ENCODE measurements at places on chromosomes 3 and 15.

DNA sequence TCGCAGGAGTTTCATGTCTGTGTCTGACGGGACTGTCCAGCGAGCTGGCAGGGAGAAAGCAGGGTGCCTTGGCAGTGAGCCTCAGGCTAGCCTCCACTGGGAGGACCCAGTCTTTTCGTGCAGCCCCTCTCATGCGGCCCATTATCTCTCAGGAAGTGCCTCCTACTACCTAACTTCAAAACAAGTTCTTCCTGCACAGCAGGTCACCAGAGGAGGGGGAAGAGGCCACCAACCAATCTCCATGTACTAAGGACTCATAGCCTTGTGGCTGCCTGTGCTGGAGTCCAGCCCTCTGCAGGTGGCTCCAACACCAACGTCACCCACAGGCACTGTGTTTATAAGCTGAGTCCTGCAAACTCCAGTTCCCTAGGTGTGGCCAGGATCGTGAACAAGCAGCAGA lies 4.8 kb downstream of the VIPR1 start:
- H3K36me3 ChIP-seq = no peaks in the 10 kb centered on the region
- DNase-seq = no peak
- H3K27me3 ChIP-seq = peaks cover 9% of the 10 kb centered on the region
- H3K4me3 ChIP-seq = no peak overlapping the region
- H3K27ac ChIP-seq = no peak overlapping the region

GRCh38 chr15:43934480-43934879 lies 107.7 kb downstream of the WDR76 start:
- H3K4me3 ChIP-seq = no peak overlapping the region
- no peak for DNase-seq
- no peaks in the 10 kb centered on the region for H3K4me1 ChIP-seq

GRCh38 chr3:1446531-1446930 lies 353.7 kb downstream of the CNTN6 start:
- DNase-seq = no peak
- H3K27ac ChIP-seq = no peak overlapping the region
- no peaks in the 10 kb centered on the region for H3K27me3 ChIP-seq
- no peak overlapping the region for H3K4me3 ChIP-seq

DNA sequence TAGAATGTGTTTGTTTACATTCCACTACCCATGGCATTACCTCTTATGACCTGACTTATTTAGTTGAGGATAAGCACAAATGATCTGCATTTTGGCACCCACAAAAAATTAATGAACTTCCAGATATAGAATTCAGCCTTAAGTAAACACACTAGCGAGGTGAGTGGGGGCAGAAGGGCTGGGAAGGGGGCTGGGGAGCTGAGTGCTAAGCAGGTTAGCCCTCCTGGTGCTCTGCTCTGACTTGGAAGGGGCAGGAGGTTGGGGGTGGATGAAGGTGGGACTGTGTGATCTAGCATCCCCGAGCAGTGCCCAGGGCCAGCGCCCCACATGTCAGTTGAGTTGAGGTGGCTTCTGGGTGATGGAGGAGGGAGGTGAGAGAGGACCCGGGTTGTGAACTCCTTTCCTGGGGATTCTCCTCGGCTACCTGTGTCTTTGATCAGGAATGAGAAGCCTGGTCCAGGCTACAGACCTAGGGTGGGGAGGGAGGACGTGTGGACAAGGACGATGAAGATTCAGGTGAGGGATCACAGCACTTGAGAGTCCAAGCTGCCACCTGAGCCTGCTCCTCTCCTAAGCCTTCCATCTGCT lies 178.6 kb upstream of the SMAD3 start:
- no peaks in the 10 kb centered on the region for H3K36me3 ChIP-seq
- no peak overlapping the region for H3K27ac ChIP-seq
- no peaks in the 10 kb centered on the region for H3K4me1 ChIP-seq

GRCh38 chr15:59791755-59792154 lies 102.6 kb upstream of the BNIP2 start:
- H3K27ac ChIP-seq = no peak overlapping the region
- peaks cover 1% of the 10 kb centered on the region for H3K36me3 ChIP-seq
- no peak overlapping the region for H3K4me3 ChIP-seq
- peaks cover 28% of the 10 kb centered on the region for H3K4me1 ChIP-seq
- H3K27me3 ChIP-seq = peaks cover 12% of the 10 kb centered on the region

DNA sequence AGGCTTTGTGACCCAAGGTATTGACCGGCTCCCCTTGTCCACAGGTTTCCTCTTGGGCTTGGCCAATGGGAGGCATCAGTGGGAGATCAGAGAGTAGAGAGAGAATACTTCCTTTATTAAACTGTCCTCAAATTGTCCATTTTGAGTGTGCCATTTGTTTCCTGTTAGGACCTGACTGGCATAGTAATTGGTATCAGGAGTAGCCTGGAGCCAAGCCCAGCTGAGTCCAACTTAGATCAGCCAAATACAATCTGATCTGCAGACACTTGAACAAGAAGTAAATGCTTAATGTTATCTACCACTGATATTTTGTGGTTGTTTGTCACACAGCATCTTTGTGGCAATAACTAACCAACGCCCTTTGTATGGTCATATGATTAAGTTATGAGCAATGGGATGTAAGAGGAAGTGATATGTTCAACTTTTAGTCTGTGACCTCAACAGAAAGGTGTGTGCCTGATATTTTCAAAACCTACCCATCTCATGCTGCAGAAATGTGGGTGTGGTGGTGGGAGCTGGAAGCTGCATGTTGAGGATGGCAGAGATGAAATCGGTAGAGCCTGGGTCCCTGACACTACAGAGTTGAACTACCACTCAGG lies 13.3 kb downstream of the MYD88 start:
- no peaks in the 10 kb centered on the region for H3K36me3 ChIP-seq
- no peaks in the 10 kb centered on the region for H3K27me3 ChIP-seq
- no peak overlapping the region for H3K4me3 ChIP-seq
- no peak for DNase-seq

- peak overlapping the region; percentile 91 for H3K27ac ChIP-seq
- peaks cover 56% of the 10 kb centered on the region for H3K4me1 ChIP-seq
- H3K4me3 ChIP-seq = peak overlapping the region; percentile 40
- H3K36me3 ChIP-seq = peaks cover 6% of the 10 kb centered on the region
- no peaks in the 10 kb centered on the region for H3K27me3 ChIP-seq
Observed at GRCh38 chr15:63939531-63940130, 105.9 kb upstream of the HERC1 start.

- H3K4me1 ChIP-seq = peaks cover 20% of the 10 kb centered on the region
- peak; percentile 63 for DNase-seq
- H3K27ac ChIP-seq = no peak within 1 kb of the TSS
- peaks cover 21% of the 10 kb centered on the region for H3K27me3 ChIP-seq
Observed at GRCh38 chr15:64911311-64912186, at the start of gene ANKDD1A. Gene ANKDD1A, plus strand, starts transcription at chr15:64911902. Its CDS starts 29 bp downstream, at chr15:64911931.

DNA sequence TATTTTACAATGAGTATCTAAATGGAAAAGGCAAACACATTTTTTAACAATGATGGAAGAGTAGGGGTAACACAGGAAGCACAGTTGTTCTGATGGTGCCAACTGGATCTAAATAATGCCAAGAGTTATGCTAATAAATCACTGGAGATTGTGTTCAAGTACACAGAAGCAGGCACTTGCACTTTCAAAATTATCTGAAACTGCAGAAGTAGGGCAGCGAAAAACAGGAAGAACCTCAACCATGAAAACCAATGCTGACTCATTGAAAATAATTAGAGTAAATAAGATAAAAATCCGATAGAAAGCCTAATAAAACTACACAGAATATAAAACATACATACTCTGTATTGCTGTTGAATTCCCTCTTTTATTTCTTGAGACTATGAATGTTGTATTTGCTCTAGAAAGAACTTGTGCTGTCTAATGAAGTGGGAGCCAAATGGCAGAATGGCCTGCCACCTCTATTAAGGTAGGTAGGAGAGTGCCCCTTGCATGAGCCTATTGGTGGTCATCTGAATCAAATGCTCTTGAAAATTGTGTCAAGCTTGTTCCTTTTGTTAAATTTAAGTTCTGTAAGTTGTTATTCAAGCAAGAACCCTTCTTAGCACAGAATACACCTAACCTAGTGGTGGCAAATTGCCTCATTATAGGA lies 93.7 kb downstream of the ABI3BP start:
- H3K4me3 ChIP-seq = no peak overlapping the region
- H3K4me1 ChIP-seq = peaks cover 8% of the 10 kb centered on the region
- no peak for DNase-seq

GRCh38 chr3:27509376-27509775 lies 25.2 kb upstream of the SLC4A7 start:
- no peak overlapping the region for H3K4me3 ChIP-seq
- no peaks in the 10 kb centered on the region for H3K36me3 ChIP-seq
- H3K27ac ChIP-seq = no peak overlapping the region
- no peak for DNase-seq
- no peaks in the 10 kb centered on the region for H3K4me1 ChIP-seq

- peak overlapping the region; percentile 20 for H3K27ac ChIP-seq
- no peak for DNase-seq
- H3K27me3 ChIP-seq = no peaks in the 10 kb centered on the region
- H3K4me1 ChIP-seq = peaks cover 14% of the 10 kb centered on the region
- peaks cover 41% of the 10 kb centered on the region for H3K36me3 ChIP-seq
Observed at GRCh38 chr15:44489464-44489863, 47.5 kb upstream of the EIF3J start.

DNA sequence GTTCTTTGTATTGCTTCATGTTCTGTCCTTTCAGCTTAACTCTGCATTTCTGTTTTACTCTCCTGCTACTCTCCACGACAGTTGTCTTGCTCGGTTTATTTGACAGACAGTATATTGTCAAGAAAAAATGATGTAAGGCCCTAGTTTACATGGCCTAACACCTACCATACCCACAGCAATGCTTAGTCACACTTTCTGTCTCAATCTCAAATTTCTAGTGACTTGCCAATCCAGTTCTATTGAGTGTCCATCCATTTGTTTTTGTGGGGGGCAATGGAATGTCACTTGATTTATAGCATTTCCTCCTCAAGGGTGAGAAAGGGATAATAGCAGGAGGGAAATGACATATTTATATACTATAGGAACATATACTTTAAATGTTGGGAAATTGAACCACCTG lies 676.2 kb downstream of the NAALADL2 start:
- H3K4me1 ChIP-seq = no peaks in the 10 kb centered on the region
- no peak overlapping the region for H3K27ac ChIP-seq

DNA sequence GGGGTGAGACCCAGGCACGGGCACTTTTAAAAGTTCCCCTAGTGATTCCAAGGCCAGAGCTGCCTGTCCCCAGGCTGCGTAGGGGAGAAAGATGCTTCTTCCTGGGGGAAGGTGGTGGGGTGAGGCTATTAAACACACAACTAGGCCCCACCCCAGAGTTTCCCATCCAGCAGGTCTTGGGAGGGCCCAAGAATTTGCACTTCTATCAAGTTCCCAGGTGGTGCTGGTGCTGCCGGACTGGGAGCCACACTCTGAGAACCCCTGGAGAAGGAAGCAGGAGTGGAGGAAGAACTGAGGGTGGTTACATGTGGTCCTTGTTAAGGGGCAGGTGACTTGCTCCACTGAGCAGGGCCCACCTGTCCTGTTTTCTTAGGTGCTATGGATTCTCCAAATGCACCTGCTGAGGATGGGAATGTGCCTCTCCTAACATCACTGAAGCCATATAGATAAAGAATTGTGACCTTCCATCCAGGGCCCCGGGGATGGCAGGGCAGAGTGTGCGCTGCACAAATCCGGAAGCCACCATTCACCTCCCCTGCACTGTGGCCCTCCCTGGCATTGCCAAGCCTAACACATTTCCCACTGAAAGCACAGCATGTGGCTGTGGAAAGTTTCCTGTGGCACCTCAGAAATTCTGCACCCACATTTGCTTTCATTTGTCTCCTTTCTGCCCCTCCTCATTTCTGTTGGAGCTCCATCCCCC lies 111.5 kb upstream of the MEF2A start:
- H3K4me1 ChIP-seq = peaks cover 28% of the 10 kb centered on the region
- no peak overlapping the region for H3K4me3 ChIP-seq
- DNase-seq = no peak
- H3K27ac ChIP-seq = no peak overlapping the region

DNA sequence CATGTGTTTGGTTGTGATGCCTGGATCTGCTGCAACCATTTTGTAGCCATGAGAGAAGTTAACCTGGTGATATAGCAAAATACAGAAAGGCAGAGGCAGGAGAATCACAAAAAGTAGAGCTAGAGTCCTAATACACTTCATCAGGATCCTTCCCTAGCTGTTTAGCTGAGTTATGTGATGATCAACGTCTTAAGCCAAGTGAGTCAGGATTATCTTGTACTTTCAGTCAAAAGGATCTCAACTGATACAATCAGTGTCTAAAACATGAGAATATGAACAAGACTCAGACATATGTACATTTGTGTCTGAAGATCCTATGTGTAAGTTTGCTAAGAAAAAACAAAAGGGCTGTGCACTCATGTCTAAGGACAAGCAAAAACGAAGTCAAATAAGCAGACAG lies 236.9 kb downstream of the NTRK3 start:
- no peak for DNase-seq
- H3K27ac ChIP-seq = no peak overlapping the region
- no peaks in the 10 kb centered on the region for H3K4me1 ChIP-seq
- H3K36me3 ChIP-seq = no peaks in the 10 kb centered on the region
- no peak overlapping the region for H3K4me3 ChIP-seq

GRCh38 chr3:94596887-94597566 lies 534.2 kb downstream of the NSUN3 start:
- DNase-seq = no peak
- H3K36me3 ChIP-seq = no peaks in the 10 kb centered on the region
- no peak overlapping the region for H3K4me3 ChIP-seq
- H3K27me3 ChIP-seq = no peaks in the 10 kb centered on the region
- H3K27ac ChIP-seq = no peak overlapping the region

- peaks cover 2% of the 10 kb centered on the region for H3K36me3 ChIP-seq
- peaks cover 35% of the 10 kb centered on the region for H3K4me1 ChIP-seq
- no peak overlapping the region for H3K4me3 ChIP-seq
- H3K27me3 ChIP-seq = peaks cover 2% of the 10 kb centered on the region
- no peak for DNase-seq
Observed at GRCh38 chr3:60553144-60553543, 698.1 kb downstream of the FHIT start.

DNA sequence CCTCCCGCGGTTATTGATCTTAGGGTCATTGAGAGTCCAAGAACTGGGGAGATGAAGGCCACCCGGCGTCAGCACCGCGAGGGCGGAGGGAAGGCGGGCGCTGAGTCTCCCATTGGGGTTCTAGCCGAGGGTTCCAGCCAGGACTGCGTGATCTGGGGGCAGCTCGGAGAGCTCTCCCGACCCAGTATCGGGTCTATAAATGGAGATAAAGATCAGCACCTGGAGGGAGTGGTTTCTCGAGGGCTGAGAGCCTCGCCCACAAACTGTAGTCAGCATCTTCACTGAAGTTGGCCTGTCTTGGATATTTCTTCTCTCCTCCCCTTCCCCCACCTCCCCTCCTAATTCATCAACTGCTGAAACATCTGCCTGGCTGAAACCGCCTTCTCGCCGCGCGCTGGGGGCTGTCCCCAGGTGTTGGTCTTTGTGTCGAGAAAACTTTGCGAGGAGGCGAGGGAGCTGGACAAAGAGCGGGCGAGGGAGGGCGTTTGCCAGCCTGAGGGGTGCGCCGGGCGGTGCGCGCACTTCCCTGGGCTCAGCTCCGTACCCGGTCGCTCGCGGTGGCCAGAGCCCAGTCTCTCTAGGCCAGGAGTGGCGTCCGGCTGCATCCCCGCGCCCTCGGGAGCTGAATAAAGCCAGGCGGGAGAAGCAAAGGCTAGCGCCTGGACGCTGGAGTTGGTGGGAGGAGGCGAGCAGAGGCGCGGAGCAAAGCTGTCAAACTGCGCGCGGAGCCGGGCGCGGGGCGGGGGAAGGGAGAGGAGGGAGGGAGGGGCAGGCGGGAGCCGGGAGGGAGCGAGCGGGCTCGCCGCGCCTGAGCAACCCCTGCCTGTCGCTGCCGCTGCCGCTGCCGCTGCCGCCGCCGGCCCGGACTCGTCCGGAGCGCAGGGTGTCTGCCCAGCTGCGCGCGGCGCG lies at the start of gene ST8SIA2:
TSS of gene ST8SIA2 (plus strand) at position 811 of the 909 bp plus-strand sequence. CDS start 184 bp downstream, outside the sequence.
- no peaks in the 10 kb centered on the region for H3K4me1 ChIP-seq
- peaks cover 56% of the 10 kb centered on the region for H3K27me3 ChIP-seq
- no peak within 1 kb of the TSS for H3K27ac ChIP-seq
- no peak within 1 kb of the TSS for H3K4me3 ChIP-seq

Data from activated T-helper 1 cell treated with anti-CD3 and anti-CD28 coated beads, Interleukin-12 subunit alpha, Interleukin-12 subunit beta, Interleukin-2, Interleukin-4 antibody, amounts not matched to agents 30 ng/mL and 10 ng/mL and 1 ng/mL, durations not matched to agents 14 hours and 24 hours and 36 hours (primary cell).